ENCODE measurements at places on chromosomes 16 and 17.

DNA sequence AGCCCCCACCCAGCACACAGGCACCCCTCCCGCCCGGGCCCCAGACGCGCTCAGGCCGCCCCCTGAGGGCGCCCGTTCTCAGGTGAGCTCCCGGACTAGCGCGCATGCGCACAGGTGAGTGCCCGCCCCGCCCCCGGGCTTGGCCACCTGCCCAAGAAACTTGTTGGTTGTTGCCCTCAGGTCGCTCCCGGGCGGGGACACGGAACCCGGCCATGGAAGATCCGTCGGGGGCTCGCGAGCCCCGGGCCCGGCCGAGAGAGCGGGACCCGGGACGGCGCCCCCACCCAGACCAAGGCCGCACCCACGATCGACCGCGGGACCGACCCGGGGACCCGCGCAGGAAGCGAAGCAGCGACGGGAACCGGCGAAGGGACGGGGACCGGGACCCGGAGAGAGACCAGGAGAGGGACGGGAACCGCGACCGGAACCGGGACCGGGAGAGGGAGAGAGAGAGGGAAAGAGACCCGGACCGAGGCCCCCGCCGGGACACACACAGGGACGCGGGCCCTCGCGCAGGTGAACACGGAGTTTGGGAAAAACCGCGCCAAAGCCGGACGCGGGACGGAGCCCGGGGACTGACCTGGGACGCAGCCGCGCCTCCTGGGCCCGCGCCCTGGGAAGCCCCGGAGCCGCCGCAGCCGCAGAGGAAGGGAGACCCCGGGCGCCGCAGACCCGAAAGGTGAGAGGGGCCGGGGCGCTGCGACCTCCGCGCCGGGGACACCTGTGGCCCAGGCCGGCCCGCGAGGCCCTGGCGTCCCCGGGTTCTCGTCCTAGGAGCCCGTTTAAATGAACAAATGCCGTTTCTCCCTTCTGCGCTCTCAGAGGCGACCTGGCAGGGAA is at the start of gene MARVELD3:
TSS of gene MARVELD3 (plus strand) at position 167 of the 840 bp plus-strand sequence. CDS start at position 213, 46 bp downstream.
- no peak for DNase-seq

DNA sequence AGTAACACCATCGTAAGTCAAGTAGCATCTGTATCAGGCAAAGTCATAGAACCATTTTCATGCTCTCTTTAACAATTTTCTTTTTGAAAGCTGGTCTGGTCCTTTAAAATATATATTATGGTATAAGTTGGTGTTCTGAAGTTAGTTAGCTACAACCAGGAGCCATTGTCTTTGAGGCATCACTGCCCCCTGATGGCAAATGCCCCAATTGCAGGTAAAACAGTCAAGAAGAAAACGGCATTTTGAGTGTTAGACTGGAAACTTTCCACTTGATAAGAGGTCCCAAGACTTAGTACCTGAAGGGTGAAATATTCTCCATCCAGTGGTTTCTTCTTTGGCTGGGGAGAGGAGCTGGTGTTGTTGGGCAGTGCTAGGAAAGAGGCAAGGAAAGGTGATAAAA is 14.1 kb downstream of the TP53 start:
- no peak for DNase-seq

DNA sequence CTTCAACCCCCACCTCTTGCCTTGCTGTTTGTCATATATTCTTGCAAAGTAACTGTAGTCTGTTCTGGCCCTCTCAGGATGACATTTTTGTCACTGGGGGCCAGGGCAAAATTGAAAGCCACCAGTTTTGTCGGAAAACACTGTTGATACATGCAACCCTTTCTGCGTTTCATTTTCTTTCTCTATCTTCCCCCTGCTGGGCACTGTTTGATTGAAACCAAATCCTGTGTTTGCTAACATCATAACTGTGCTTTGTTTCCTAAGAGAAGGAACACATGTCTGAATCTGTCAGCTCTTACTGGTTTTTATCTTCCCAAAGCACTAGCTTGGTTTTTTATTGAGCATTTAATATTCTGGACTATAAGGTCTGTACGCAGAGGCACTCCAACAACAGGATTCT is 11.7 kb upstream of the CPPED1 start:
- DNase-seq: no peak

DNA sequence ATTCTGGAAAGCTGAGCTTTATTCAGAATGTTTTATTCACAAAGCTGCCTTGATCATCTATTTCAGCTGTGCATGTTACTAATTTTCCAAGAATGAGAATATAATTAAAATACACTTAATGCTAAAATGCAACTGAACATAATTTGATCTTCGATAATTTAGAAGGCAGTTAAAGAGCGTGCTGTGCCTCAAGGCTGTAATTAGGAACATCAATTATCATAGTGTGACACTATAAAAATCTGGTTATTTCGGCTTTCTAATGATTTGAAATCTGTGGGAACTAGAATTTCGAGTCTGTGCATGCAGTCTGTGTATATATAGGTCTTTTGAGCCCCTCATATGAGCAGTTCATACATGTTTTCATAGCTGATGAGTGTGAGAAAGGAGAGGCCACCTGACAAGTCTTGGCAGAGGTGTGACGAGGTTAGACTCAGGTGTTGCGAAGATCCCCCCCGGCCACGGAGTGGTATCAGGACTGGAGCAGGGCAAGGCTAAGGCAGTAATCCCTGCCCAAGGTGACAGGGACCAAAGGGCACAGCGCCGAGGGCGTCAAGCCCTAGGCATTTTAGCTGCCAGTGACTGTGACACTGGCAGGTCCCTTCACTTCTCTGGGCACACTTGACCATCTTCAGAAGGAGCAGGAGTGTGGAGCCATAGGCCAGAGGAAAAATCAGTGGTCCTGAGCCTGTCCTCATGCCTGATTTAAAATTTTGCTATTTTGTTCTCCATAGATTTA is 328.5 kb downstream of the SNX29 start:
- no peak for DNase-seq

DNA sequence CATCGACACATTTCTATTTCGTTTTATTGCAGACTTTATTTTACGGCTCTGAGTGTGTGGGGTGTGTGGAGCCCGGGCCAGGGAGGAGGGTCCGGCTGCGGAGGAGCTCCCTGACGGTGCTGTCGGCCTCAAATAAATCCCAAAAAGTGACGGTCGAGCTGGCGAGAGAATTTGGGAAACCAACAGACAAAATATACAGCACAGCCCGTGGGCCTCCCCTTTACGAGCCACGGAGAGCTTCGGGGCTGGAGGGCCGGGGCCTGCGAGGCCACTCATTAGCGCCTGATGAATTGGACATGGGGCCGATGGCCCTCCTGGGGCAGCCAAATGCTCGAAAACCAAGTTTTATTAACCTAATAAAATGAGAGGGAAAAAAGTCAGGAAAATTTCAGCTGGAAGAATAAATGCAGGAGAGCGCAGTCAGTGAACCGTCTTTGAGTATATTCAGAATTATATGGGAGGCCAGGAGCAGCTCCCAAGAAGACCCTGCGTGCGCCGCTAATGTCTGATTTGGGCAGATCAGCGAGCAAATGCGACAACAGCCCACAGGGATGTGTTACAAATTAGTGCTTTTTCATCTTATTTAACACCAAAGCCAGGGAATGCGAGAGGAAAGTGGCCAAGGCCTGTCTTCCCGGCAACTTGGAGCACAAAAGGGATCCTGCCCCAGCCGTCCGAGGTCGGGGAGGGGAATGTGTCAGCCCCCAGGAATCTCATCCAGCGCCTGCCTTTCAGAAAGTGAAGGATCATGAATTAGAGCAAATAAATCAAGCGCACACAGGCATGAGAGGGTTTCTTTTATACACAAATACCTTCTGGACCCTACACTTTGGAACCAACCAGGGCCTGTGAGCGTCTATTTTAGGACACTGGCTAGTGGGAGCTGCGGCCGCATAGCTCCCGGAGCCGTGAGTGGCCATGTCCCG is 249.1 kb downstream of the C16orf95 start:
- DNase-seq: no peak

- DNase-seq: no peak
Measured at GRCh38 chr16:50802000-50802399, 60.1 kb downstream of the CYLD start.

- DNase-seq: no peak
Measured at GRCh38 chr17:43212641-43213490, 1.2 kb downstream of the TMEM106A start.

GRCh38 chr16:12145918-12146317 is 169.4 kb downstream of the SNX29 start:
- DNase-seq: no peak

- no peak for DNase-seq
Measured at GRCh38 chr17:17928398-17929287, 43.6 kb downstream of the TOM1L2 start.

DNA sequence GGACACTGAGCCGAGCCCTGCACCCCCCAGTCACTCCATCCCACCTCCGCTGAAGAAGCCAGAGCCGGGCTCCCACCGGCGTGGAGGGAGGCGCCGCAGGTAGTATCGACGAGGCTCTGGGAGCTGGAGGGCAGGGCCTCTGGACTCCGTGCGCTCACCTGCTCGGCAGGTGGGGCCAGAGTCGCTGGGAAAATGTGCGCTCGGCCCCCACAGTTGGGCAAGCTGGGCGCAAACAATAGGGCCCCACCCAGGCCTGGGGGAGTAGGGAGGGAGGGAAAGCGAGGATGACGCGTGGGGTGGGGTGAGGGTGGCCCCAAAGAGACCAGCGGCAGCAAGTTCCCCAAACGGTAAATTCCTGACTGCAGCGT is 668 bp downstream of the JUP start:
- DNase-seq: no peak

GRCh38 chr16:78117391-78117790 is 17.9 kb downstream of the WWOX start:
- DNase-seq: no peak

- peak; percentile 17 for DNase-seq
Measured at GRCh38 chr16:48608871-48609651, 919 bp downstream of the N4BP1 start.

DNA sequence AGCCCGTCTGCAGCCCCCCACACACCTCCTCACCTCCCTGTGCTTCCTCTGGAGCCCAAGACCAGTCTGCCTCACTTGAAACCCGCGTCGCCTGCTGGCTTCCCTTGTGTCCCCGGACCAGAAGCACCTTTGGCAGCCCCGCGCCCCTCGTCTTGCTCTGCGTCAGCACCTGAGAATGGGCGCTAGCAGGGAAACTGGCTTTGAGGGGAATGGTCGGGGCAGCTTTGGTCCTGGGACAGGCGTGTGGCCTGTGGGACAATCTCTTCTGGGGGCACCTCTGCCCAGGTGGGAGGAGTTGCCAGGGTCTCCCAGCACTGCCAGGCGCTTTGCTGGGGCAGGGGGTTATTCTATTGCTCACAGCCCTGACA is 3.6 kb upstream of the MAFG start:
- DNase-seq: no peak

GRCh38 chr17:16048811-16049449 is 49.3 kb downstream of the TTC19 start:
- DNase-seq: no peak

DNA sequence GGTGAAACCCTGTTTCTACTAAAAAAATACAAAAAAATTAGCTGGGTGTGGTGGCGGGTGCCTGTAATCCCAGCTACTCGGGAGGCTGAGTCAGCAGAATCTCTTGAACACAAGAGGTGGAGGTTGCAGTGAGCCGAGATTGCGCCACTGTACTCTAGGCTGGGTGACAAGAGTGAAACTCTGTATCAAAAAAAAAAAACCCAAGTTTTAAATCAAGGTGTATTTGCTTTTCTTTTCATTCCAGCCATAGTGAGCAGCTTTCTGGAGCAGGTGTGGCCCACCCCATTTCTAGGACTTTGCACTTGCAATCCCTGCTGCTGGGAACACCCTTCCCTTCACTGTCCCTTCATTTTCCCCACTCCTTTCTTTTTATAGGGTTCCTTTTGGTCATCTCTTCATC is 28.8 kb downstream of the TMEM238L start:
- no peak for DNase-seq

GRCh38 chr16:6111390-6111789 is 1013.8 kb upstream of the EEF2KMT start:
- no peak for DNase-seq

DNA sequence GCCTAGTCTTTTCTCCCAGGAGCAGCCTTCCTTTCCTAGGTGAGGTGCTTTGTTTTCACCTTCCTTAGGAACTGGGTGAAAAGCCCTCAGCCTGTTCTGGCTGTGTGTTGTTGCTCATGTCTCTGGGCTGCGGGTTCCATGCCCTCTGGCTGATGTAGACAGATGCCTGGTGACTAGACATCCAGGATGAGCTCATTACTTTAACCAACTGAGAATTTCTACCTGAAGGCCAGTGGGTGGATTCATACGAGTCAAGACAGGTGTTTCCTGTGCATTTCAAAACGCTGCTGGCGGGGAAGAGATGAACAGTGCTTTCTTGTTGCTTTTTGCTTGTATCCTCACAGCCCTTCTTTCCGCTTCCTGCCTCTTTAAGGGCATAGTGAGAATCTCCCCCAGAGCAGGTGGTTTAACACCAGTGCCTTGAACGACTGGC is 22.3 kb downstream of the SAP30BP start:
- peak; percentile 36 for DNase-seq

DNA sequence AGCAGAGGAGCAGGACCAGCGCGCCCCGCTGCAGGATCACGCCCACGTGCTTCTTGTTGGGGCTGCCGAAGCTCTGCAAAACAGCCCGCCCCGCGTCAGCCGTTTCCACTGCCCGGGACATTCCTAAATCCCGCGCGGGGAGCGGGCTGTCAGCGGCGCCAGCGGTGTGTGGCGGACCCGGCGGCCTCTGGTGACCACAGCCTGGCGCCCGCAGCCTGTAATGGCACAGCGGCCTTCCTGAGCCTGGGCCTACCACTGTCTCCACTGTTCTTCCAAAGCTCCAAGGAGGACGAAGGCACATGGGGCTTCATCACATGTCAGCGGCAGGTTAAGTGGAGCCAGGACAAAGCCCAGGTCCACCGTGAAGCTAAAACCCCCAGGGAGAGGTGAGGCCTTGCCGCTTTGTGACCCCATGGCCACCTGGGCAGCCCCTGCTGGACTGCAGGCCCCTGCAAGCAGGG is 2.5 kb downstream of the SLC47A2 start:
- no peak for DNase-seq

- no peak for DNase-seq
Measured at GRCh38 chr16:50751528-50751927, 9.6 kb downstream of the CYLD start.

- DNase-seq: no peak
Measured at GRCh38 chr16:78452025-78452555, 352.6 kb downstream of the WWOX start.

DNA sequence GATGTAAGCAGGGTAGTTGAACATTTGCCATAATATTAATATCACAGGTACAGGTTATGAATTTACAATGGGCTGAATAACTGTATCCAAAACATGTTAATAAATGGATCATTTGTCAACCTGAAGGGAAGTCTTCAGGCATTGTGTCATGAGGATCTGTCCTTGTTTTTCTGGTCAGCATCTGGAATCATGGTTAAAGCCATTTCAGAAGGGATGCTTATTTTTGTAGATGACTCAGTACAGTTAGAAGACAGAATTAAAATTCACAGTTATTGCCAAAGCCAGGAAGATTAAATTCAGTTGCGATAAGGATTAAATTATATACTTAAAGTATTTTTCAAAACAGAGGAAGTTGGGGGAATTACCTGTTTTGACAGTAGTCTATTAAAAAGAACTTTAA is 8.0 kb downstream of the PSMD11 start:
- no peak for DNase-seq
